ENCODE measurements at places on chromosomes 3 and 15.
A peak's percentile ranks its signal among the peaks of the same experiment; 100 is the strongest.

GRCh38 chr3:157132936-157133335, 27.0 kb downstream of the CCNL1 start:
- ATAC-seq, result no peak

DNA sequence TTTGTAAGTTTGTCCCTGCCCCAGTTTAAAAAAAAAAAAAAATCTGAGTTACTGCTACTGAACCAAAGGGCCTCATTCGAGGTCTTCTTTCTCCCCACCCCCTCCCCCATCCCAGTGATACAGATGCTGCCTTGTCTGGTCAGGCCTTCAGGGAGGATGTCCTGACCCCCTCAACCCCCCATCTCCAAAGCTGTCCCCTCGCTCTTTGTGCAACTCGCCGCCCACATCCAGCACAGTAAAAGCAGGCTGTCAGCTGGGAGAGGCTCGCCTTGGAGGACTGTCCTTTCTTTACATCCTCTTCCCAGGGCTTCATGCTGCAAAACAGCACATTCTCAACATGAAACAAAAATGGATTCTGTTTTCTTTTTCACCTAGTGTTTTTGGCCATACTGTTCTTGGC, 133.4 kb downstream of the VGLL4 start:
- no peak for ATAC-seq

DNA sequence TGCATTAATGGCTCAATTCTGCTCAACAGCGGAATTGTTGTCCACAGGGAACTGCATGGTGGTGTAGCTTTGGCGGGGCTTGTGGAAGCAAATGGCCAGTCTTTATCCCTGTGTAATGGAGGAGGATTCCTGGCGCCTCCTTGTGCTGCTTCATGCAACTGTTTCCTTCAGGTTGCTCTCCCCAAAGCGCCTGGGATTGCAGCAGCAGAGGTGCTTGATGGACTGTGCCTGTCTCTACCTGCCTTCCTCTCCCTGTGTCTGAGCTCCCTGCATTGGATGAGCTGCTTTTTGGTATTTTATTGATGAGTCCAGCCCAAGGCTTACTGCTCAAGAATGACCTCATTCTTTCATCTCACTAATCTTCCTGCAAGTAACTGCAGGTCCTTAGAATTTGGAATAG, 72.9 kb upstream of the NDN start:
- no peak for ATAC-seq

DNA sequence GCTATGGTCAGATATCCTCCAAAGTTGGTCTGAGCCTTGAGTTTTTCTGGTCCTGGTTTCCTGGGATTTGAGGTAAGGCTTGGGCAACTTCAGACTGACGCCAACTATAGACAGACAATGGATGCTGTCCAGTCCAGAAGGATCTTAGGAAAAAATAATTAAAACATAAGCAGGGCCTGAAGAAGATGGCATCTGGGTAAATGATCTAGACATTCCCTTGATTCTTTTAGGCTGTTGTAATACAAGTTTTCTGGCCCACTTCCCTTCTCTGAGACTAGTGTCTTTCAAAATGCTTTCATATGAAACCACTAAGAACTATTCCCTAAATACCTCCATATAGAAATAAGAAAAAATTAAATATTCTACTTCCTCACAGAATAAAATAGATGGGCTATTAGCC, 47.7 kb upstream of the PLXND1 start:
- ATAC-seq, result no peak

DNA sequence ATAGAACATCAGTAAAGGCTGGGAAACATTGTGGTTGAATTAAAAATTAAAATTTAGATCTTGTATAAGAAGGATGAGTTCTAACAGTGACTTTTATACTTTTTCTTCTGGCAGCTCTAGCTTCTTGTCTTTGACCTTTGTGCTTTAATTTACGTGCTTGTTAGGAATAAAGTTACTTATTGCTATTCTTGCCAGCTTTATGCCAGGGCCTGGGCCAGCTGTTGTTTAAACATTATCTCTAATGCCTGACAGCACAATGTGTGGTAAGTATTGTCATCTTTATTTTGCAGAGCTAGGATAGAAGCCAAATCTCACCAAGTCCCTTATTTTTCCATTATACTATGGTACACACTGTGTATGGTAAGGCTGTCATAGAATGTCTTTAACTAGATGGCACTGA, 766.7 kb upstream of the GOLIM4 start:
- no peak for ATAC-seq

DNA sequence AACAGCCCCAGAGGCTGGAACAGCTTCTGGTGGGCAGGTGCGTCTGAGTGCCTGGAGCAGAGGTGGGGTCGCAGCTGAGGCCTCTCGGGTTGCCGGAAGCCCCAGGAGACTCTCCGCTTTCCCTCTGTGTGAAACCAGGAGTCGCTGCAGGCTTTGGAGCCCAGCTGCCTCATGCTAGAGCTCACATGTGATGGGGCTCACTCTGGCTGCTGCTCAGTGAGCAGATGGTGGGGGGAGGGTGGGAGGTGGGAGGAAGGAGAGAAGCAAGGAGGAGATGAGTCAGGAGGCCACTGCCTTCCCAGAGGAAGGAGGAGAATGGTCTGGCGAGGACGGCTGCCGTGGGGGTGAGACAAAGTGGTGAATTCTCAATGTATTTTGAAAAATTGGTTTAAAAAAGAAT, 290.1 kb upstream of the CHRNA7 start:
- peak; percentile 48 for ATAC-seq

Data from motor neuron (in vitro differentiated cells).